Transverse colon (tissue), 4 donors: ENCODE measurements at places on chromosomes 7 and 10.

DNA sequence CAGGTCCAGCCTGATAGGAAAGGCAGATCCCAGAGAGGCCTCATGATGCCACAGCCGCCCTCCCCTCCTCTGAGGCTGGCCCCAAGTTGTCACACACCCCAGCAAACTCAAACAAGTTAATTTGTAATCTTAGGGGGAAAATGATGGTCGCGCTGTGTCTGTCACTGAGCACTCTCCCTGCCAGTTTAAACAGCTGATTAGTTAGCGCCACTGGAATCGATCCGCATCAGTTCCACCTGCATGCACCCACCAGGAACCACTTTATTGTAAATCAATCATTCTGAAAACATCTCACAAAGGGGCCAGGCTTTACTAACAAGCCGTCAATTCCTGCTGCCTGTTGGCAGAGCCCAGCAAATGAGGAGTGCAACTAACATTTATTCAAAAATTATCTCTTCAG is 870.9 kb downstream of the KCNMA1 start:
- no peak for DNase-seq

DNA sequence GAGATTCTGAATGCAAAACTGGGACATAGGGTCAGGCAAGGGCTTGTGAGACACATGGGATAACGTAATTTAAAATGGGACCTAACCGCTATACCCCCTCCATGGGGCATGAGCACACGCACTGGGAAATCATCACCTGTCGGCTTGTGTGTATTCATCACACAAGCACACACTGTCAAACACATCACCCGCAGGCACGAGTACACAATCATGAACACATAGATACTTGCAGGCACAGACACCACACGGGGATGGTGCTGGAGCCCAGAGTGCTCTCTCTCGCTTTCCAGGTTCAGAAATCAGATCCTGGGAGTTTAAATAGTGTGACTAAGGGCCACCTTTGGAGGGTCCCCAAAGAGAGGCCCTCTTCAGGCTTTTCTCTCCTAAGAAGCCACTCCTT is 19.6 kb upstream of the TLX1 start:
- no peak for DNase-seq

- no peak for DNase-seq
Observed at GRCh38 chr7:135385209-135385608, 124.7 kb downstream of the CNOT4 start.

DNA sequence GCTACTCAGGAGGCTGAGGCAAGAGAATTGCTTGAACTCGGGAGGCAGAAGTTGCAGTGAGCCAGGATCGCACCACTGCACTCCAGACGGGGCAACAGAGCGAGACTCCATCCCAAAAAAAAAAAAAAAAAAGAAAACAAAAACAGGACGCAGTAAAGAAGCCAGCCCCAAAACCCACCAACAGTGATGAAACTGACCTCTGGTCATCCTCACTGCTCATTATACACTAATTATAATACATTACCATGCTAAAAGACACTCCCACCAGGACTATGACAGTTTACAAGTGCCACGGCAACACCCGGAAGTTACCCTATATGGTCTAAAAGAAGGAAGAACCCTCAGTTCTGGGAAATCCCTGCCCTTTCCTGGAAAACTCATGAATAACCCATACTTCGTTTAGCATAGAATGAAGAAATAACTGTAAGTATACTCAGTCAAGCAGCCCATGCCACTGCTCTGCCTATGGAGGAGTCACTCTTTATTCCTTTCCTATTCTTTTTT is 40.0 kb upstream of the EIF4H start:
- DNase-seq = no peak

GRCh38 chr10:100364735-100365391 is 17.8 kb downstream of the SCD start:
- peak; percentile 90 for DNase-seq
